Cortex of kidney (tissue), 1 donor: ENCODE measurements at places on chromosomes 2 and 18.

- no peak for DNase-seq
These were observed 23.7 kb upstream of the CD28 start for GRCh38 chr2:203682688-203683130.

- no peak for DNase-seq
These were observed 641.9 kb downstream of the CNTNAP5 start for GRCh38 chr2:124666976-124667375.

DNA sequence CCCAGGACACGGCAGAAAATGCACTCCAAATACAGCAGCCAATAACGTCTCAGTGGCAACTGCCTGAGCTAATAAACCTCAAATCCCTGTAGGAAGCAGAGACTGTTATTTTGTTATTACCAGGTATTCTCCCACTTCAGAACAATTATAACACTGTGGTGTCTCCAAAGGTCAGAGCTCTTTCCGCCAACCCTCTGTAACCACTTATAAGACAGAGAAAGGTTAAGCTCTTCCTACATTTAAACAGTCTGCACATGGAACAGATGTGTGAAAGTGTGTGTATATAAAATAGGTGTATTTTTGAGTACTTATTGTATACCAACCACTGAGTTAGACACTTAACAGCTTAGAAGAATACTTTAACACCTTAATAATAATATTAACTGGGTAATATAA is 64.1 kb downstream of the FBXO15 start:
- DNase-seq, result no peak

- no peak for DNase-seq
These were observed 183.9 kb downstream of the RAD51AP2 start for GRCh38 chr2:17334300-17334699.

DNA sequence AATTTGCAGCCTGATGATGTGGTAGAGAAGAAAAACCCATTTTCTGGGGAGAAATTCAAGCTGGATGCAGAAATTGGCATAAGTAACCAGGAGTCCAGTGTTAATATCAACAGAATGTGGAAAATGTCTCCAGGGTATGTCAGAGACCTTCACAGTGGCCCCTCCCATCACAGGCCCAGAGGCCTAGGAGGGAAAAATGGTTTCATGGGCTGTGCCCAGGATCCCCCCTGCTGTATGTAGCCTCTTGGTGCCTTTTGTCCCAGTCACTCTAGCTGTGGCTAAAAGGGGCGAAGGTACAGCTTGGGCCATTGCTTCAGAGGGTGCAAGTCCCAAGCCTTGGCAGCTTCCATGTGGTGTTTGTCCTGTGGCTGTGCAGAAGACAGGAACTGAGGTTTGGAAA is 40.2 kb downstream of the CACNB4 start:
- no peak for DNase-seq

GRCh38 chr18:67731851-67732250 is 215.3 kb upstream of the DSEL start:
- no peak for DNase-seq

GRCh38 chr2:196101325-196101991 is 32.8 kb upstream of the DNAH7 start:
- no peak for DNase-seq

GRCh38 chr18:79489051-79489898 is 93.5 kb downstream of the NFATC1 start:
- DNase-seq, result no peak
